Activated CD4-positive, alpha-beta T cell treated with anti-CD3 and anti-CD28 coated beads, Interleukin-2, amount 50 U/mL, for 1 hour (primary cell): ENCODE measurements at places on chromosomes 16 and 17.

- DNase-seq: no peak
Observed at GRCh38 chr16:1357906-1358566, 6.3 kb downstream of the GNPTG start.

DNA sequence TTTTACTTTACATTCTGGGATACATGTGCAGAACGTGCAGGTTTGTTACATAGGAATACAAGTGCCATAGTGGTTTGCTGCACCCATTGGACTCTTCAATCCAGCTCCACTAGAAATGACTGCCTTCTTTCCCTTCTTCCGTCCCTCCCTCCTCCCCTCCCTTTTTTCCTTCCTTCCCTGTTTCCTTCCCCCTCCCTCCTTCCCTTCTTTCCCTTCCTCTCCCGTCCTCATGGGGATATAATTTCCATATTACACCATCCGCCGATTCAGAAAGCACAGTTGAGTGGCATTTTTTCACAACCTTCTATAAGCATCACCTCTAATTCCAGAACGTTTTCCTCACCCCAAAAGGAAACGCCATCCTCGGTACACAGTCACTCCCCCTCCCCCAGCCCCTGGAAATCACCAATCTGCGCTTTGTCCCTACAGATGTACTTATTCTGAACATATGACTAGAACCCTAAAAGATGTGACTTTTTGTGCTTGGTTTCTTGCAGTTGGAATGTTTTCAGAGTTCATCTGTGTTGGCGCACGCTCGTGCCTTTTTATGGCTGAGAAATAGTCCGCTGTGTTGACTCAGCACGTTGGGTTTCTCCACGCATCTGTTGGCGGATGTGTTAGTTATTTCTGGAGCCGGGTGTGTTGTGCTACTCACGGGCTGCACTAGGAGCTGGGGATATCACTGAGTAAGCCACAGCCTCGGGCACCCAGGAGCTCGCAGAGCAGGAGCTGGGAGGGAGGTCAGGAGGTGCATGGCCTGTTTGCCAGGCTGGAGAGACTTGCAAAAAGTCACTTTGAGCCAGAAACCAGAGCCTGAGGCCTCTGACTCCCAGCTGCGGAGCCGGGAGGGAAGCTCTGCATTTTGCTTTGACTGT, 336.4 kb downstream of the SEC14L1 start:
- no peak for DNase-seq

GRCh38 chr16:60060731-60061130, 1326.6 kb upstream of the GOT2 start:
- DNase-seq: no peak

- no peak for DNase-seq
Observed at GRCh38 chr17:17696085-17696484, 14.8 kb downstream of the RAI1 start.

- no peak for DNase-seq
Observed at GRCh38 chr17:300881-301280, 51.7 kb downstream of the RPH3AL start.

DNA sequence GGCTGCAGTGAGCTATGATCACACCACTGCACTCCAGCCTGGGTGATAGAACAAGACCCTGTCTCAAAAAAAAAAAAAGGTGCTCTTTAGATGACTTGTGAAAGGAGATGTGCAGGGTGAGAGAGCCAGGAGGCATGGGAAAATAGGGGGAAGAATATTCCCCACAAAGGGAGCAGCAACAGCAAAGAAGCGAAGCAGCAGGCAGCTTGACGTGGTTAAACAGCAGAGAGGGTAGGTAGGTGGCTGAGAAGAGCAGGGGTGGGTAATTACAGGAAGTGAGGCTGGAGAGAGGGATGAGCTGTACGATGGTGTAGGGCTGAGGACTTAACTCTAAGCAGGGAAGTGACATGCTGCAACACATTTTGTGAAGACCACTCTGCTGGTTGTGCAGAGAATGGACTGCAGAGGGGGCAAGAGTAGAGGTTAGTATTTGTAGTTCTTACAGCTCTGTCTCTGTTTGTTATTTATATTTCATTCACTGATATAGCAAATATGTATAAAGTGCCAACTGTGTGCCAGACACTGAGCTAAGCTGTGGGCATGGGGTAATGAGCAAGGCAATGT, 1.6 kb downstream of the HEATR3 start:
- peak; percentile 15 for DNase-seq

GRCh38 chr16:63169100-63169499, 1132.9 kb upstream of the CDH8 start:
- DNase-seq: no peak

DNA sequence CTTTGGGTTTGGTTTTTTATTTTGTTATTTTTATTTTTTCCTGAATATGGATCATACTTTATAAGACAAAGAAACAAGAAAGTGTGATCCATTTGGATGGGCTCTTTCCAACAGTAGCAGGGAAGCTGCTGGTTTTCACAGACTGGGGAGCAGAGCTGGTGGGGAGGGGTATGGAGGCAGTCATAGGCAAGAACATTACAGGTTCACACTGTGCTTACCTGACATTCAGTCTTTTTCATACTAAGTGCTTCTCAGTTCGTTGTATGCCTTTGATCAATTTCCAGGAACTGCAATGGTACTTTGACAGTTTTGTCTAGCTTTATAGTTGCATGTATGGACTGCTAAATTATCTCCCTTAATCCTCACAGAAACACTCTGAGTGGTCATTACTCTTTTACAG, 27.7 kb downstream of the BEAN1 start:
- no peak for DNase-seq

GRCh38 chr16:23288209-23288608, 13.9 kb upstream of the SCNN1B start:
- DNase-seq: no peak

GRCh38 chr16:85270374-85270773, 158.1 kb upstream of the CIBAR2 start:
- no peak for DNase-seq

DNA sequence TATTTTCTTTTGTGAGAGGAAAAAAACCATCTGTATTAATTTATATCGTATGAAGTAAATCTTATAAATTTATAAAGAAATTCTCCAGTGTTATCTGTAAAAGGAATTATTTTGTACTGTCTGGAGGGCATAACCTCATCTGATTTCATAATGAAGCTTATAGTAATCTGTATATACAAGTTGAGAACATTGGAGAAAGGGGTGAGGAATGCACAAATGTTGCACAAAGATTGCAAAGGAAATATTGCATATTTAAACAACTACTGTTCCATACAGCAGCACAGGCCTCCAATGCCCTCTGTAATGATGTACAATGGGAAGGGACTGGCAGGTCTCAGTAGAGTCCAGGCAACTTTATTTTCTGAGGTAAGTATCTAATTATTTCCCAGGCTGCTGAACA, 50.8 kb upstream of the KCNJ16 start:
- no peak for DNase-seq

- no peak for DNase-seq
Observed at GRCh38 chr17:29178750-29179231, 1.4 kb downstream of the MYO18A start.

GRCh38 chr17:76515274-76515949, 14.2 kb upstream of the RHBDF2 start:
- peak; percentile 77 for DNase-seq

- DNase-seq: no peak
Observed at GRCh38 chr17:58323366-58324055, 5.1 kb downstream of the TSPOAP1 start.

GRCh38 chr16:30786115-30786935, 680 bp downstream of the ZNF629 start:
- DNase-seq: no peak

DNA sequence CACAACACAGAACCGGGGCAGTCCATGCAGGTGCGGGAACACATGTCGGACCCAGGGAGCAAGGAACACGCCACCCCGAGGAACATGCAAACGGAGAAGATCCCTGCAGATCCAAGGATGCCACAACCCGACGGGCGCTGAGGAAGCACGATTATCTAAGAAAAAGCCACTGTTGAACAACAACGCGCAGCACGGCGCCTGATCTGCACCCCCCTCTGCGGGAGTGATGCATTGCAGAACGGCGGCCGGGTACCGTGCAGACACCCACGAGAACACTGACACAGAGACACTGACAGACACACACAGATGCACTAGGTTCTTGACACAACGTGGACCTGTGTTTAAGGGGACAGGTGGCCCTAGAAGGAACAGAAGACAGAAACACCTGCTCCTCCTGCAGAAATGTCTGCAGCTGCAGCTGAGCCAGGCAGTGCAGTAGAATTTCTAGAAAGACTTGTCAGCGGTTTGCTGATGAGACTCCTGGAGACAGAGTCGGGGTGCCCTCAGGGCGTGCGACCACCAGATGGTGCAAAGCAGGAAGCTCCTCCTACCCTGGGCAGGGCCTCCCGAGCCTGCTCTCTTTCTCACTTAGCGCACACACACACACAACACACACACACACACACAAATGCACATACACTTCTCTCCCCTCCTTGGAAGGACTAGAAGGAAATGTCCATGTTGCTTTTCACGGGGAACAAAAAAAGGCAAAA, 7.5 kb downstream of the NPTX1 start:
- DNase-seq: no peak
